Activated T-cell treated with anti-CD3 and anti-CD28 coated beads, Interleukin-2, amount 50 U/mL, for 72 hours (primary cell): ENCODE measurements at places on chromosomes 7 and 10.

DNA sequence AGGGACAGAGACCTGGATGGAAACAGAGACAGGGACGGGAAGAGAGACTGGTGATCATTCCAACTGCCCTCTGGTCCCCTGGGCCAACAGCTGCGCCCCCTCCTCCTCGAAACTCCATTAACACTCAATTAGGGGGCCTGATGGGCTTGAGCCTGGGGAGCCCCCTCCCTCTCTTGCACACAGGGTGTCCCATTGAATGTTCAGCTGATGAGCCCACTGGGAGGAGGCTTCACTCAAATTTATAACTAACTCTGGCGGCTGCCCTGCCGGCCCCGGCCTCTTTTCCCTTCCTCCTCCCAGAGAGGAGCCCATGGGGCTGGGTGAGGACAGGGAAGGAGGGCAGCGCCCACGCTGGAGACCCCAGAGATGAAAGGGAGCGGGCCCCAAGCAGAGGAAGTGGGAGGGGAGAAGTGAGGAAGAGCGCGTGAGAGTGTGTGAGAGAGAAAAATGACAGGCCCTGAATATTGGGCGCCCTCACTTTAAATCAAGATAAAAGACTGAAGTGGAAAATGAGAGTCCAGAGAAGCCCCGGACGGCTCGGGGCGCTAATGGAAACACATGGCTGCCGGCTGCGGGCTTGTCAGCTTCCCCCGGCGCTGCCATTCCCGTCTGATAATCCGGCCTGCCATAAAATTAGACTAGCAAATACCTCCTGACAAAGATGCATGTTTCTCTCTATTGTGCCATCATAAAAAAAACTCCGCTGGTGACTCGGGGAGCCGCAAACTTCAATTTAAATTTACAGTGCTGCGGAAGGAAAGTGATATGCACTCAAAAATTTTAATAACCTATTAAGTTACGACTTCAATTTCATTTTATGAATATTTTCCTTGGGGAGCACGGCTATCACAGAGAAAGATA, 58.0 kb upstream of the PAX2 start:
- DNase-seq, result no peak

- DNase-seq, result no peak
Measured at GRCh38 chr10:103013416-103013815, 95.3 kb downstream of the CNNM2 start.

GRCh38 chr7:127396184-127396583, 3.7 kb upstream of the ZNF800 start:
- peak; percentile 75 for DNase-seq

GRCh38 chr7:128231021-128231420, 10.1 kb upstream of the LEP start:
- DNase-seq, result peak; percentile 5

DNA sequence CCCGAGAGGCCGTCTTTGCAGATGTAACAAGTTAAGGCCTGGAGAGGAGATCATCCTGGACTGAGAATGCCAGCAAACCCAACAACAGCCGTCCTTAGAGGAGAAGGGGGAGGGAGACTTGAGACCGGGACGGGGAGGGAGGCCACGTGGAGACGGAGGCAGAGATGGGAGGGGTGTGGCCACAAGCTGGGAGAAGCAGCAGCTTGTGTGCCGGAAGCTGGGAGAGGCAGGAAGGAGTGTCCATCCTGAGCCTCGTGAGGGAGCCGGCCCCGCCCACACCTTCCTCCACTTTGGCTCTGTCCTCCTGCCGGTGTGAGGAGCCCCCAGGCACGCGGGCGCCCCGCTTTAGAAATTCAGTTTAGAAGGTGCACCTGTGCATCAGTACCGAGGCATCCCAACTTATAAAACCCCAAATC, 95.7 kb downstream of the DNAJB6 start:
- DNase-seq, result no peak

DNA sequence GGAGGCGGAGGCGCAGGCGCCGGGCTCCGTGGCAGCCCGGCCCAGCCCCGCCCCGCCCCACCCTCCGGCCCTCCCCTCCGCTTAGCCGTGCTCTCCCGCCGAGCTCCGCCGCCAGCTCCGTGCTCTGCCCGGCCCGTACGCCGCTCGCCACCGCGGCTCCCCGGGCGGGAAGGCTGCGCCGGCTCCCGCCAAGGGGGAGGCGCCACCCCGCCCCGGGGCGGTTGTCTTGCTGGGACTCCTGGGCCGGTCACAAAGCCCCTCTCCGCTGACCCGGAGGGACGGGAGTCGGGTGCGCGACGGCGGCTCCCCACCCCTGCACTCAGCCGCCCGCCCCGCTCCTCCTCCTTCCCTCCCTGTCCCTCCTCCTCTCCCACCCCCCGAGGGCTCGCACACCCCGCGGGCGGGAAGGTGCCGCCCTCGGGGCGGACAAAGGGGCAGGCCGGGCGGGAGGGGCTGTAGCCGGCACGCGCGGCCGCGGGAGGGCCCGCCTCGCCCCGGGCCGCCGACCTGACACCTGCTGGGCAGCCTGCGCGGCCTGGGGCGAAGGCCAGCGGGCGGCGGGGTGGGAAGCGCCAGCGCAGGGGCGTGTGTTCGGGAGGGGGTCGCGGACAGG, 11.5 kb upstream of the SP8 start:
- no peak for DNase-seq

DNA sequence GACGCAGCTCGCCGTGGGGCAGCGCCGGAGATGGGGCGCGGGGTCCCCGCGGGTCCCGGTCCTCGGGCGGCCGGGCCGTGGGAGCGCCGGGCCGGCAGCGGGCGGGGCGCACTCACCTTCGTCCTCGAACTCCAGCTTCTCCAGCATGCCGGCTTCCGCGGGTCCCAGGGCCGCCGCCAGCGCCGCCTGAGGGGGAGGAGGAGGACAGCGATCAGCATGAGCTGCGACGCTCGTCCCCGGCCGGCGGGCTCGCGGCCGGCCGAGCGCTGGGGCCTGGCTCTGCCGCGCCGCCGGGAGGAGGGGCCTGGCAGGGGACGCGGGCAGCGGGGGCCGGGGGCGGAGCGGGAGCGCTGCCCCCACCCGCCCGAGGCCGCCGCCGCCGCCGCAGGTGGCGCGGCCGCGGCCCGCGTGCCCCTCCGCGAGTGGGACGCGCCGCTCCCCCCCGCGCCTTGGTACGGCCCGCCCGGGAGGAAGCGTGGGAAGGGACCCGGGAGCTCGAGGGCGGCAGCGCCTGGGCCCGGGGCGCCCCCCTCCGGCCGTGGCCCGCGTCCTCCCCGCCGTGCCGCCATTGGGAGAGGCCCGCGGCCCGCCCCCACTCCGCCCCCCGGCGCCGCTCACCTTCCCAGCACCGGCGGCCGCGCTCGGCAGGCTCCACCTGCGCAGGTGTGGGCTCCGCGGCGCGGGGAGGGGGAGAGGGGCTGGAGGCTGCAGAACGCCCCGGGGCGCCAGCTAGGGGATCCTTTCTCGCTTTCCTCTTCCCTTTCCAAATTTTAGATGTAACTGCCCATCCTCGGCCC, 112.5 kb upstream of the RHEB start:
- DNase-seq, result peak; percentile 96

DNA sequence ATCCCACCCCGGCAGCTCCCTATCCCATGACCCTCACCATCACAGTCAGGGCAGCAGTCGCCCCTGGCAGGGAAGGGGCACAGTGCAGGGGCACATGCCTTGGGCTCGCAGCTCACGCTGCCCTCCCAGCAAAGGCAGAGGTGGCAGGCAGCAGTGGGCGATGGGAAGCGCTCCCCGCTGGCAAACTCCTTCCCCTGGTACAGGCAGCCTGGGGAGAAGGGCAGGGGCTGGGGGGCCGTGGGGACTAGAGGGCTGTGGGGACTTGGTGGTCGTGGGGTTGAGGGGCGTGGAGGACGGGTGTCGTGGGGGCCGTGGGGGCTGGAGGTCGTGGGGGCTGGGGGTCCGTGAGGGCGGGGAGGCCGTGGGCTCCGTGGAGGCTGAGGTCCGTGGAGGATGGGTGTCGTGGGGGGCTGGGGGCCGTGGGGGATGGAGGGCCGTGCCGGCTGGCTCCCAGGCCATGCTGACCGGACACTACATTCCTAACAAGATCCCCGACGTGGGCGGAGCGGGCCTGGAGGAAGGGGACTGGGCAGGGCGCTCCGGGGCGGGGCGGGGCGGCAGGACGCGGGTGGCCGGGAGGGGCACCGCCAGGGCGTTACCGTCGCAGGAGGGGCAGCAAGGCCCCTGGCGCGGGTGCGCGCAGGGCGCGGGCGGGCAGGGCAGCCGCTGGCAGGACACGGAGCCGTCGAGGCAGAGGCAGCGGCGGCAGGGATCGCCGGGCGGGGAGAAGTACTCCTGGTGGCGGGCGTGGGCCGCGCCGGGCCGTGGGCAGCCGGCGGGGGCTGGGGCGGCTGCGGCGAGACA, 20.0 kb downstream of the KCP start:
- DNase-seq, result no peak

GRCh38 chr10:22053048-22053447, 49.5 kb upstream of the DNAJC1 start:
- DNase-seq, result no peak

GRCh38 chr7:132080967-132081668, 495.2 kb downstream of the PLXNA4 start:
- no peak for DNase-seq
